HuH-7.5 (cell line): ENCODE measurements at places on chromosomes 2 and 18.

GRCh38 chr2:179170901-179171300 is 93.7 kb downstream of the SESTD1 start:
- no peak for DNase-seq

DNA sequence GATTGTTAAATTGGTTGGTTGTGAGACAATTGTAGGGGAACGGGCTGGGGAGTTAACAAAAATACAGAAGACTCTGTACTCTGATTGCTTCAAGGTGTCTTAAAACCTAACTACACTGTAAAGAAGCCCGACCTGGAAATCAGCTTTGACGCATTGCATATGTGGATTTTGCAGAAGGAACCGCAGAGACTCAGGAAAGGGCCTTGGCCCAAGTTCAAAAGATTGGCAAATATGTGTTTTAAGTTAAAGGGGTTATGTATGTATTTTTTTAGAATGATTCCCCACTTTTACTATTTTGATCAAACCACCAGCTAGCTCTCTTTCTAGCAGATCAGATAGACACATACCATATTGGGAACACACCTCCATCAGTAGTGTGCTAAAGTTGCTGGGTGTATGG is 18.0 kb upstream of the EDAR start:
- no peak for DNase-seq

GRCh38 chr18:51523671-51524070 is 326.2 kb upstream of the MEX3C start:
- DNase-seq = no peak

DNA sequence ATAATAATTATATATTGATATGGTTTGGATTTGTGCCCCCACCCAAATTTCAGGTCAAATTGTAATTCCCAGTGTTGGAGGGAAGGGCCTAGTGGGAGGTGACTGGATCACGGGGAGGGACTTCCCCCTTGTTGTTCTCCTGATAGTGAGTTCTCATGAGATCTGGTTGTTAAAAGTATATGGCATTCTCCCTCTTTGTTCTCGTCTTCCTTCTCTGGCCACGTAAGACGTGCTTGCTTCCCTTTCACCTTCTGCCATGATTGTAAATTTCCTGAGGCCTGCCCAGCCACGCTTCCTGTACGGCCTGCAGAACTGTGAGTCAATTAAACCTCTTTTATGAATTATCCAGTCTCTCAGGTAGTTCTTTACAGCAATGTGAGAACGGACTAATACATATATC is 88.3 kb downstream of the ROCK2 start:
- DNase-seq = no peak

- no peak for DNase-seq
Measured at GRCh38 chr18:26356045-26356785, 130.0 kb downstream of the TAF4B start.

- peak; percentile 19 for DNase-seq
Measured at GRCh38 chr2:154623819-154624218, 74.7 kb upstream of the KCNJ3 start.

DNA sequence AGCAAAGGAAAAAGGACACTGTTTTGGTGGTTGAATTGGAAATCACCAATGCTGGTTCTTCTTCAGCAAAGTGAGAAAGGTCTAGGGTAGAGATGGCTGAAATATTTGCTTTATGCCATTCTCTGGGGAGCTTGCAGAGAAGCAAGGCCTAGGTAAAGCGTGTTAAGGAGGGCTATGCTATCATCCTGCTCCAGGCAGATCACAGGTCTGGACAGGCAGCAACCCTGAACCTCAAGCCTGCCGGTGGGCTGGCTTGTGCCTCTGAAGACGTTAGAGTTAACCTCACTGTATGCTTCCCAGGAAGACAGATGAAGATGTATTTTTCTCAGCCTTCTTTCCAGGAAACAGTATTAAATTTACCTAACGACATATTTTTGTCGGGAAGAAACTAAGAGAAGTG is 138.5 kb upstream of the LYPD6 start:
- no peak for DNase-seq

GRCh38 chr2:143946436-143947391 is 573.2 kb downstream of the ZEB2 start:
- no peak for DNase-seq

DNA sequence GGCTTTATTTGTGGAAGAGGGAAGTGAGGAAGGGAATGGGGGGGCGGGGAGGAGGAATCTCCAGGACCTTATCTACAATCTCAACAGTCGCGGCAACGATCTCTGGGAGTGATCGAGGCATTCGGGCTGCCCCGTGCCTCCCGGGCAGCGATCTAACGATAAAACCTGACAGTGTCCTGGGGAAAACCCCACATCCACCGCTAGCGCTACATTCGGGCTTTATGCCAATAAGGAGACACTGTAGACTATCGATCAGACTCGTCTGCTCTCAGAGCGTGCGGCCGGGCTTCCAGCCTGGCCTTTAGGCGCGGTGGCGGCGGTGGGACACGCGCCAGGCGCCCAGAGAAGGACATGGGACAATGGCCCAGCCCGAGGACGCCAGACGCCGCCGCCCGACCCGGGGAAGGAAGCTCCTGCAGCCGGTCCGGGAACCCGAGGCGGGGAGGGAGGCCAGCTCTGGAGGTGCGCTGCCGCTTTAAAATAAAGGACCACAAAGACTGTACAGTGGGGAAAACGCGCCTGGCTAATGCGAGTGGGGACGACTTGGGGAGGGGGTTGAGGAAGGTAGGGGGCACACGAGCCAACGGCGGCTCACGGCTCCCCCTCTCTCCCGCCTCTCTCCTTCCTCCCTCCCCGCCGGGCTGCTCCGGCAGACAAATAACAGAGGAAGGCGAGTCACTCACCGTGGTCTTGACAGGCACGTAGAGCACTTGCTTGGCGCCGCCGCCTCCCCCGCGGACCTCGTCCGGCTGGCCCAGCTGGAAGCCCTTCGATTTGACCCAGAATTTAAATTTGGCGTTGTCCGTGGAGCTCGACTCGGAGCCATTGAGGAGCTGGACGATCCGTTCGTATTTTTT is 2.2 kb downstream of the NOL4 start:
- DNase-seq = no peak

DNA sequence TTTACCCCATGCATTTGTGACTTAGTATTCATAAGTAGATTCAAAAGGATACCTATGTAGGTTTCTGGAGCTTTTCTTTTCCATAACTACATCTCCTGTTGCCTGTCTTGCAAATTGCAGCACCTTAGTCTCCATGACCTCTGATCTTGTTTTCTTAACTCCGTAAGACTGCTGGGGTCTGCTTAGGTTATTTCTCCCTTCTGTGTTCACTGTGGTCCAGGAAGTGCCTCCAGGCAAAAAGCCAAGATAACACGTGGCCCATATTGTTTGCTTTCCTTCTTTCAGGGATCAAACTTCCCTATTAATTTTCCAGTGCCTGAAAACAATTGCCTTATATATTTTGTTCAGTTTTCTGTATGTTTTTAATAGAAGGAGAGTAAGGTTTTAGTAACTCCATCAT is 86.4 kb downstream of the GCA start:
- DNase-seq = no peak

DNA sequence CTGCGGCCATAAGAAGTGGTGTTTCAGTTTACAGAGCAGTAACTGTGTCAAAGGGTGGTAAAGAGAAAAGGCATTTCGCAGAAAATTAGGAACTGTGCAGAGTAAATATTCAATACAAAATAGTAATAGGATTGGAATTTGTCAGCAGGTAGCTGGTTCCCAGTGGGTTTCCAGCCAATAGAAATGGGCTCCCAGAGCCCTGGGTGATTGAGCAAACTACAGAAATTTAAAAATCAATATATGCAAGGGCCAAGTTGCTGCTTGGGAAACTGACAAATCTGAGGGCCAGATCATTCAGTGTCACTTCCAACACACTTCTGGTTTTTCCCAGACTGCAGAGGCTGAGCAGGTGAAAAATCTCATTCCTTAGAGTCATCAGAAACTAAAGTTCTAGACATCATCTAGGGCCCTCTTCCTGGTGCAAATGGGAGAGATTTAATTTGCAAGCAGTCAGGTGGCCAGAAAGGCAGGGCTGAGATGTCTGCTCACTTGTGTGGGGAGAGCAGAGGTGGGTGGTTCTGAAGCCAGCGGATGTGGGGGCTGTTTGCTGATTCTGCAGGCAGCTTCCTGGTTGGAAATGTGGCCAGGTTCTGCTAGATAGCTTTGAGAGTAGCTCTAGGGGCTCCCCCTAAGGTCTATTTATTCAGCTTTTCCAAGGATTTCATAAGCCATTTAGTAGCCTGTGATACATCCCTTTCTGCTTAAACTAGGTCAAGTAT is 182.4 kb downstream of the NCK2 start:
- DNase-seq = no peak
